ENCODE measurements at places on chromosomes 5 and 9.

DNA sequence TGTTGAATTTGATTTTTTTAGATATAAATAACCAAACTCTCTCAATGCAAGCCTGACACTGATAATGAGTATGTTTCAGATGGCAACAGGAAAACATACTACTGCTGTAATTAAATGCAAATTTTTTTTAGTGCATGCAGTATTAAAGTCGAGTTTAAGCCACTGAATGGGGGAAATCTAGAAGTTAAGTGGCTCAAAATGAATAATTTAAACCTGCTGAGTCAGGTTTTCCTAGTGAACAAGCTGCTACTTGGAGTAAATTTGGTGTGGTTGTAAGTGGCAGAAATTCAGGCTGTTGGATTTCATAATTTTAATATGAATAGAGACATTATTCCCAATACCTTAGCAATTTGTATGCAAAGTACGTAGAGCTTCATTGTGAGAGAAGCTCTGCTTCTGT is 121.8 kb downstream of the SLF1 start:
- DNase-seq: no peak

GRCh38 chr5:149794041-149794440 is 63.9 kb downstream of the PPARGC1B start:
- DNase-seq: no peak

GRCh38 chr5:28714907-28715698 is 1676.7 kb upstream of the CDH9 start:
- DNase-seq: no peak

GRCh38 chr5:31027721-31028120 is 165.8 kb upstream of the CDH6 start:
- DNase-seq: no peak

DNA sequence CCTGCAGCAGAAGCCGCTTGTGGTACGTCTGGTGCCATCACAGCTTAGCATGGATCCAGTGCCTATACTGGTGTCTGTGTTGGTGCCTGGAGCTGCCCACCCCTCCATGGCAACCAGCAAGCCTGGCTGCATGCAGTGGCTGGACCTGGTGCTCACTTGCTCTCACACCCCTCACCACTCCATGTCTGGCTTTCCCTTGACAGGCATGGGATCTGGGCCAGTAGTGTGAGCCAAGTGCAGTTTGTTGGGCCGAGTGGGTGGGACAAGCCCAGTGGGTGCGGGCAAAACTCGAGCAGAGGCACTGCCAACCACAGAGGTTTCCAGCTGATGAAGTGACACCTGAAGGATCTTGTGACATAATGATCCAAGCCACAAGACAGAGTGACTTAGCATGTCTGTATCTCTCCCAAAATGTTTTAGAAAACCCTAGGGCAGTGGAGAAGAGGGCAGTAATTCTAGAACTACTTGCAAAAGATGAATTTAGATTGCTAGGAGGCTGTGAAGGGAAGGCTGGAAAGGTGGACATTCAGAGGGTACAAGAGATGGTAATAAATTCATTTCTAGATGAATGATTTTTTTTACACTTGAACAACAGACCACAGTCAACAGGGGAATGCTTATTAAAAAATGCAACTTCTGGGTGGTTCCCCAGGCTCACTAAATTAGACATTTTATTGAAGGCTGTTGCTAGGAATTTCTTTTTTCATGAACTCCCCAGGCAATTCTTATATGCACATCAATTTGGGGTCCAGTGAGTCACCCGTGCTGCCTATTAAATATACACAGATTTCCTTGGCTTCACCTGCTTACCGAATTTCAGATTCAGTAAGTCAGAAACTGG is 660.3 kb downstream of the TLR4 start:
- DNase-seq: no peak

DNA sequence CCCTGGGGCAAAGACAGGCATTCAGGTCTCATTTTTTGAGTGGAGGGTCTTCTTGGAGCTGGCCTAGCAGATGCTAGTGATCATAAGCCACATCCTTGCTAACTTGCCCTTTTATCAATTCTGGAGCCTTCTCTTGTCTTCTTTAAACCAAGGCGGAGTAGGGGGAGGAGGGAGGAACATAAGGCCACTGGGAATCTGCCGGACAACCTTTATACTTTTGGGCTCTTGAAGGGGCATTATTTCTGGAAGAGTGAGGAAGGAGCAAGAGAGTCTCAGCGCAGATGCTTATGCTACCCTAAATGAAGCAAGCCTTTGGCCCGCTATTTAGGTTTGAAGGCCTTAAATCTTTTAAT is 2.0 kb downstream of the TMEFF1 start:
- DNase-seq: no peak

DNA sequence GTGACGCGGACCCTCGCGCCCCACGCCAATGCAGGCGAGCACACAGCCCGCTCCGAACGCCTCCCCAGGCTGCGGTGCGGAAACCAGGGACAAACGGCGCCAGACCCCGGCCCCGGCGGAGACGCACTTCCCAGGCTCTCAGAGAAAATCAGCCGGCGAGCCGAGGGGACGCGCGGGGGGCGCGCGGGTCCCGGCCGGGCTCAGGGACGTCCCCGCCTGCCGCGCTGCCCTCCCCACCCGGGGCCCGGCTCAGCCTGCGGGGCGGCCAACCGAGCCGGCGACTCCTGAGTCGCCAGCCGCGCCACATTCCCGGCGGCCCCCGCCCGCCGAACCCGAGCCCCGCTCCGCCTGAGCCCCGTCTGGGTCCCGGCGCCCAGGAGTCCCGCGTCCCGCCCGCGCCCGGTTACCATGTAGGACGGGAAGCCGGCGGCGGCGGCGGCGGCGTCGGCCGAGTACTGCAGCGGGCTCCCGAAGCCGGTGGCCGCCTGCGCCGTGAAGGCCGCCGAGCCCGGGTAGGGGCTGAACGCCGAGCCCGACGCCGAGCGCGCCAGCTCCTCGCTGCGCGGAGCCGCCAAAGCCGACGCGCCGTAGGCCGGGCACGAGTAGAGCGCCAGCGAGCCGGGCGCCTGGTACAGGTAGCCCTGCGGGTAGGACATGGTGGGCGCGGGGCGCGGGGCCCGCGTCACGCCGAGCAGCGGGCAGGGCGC is 566 bp downstream of the IRX2 start:
- DNase-seq: no peak

DNA sequence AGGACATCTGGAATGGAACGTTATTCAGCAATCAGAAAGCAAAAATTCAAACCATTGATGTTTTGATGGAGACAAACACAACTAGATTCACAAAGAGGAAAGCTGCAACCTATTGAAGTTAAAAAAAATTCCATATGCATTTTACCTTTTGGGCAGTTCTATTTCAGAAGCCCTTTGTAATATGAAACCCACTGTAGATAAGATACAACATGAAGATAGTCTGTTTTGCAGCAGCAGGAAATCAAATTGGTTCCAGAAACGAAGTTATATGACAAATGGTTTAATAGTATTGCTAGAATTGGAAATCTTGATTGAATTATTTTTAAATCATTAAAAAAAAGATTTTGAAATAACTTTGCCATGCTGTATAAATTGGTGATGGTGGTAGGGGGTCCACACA is 872 bp downstream of the LIX1 start:
- no peak for DNase-seq

- no peak for DNase-seq
Measured at GRCh38 chr5:149485655-149486615, 65.3 kb downstream of the CSNK1A1 start.

Data from left forelimb (tissue), 1 donor.